ENCODE measurements at places on chromosomes 7 and 10.

- DNase-seq, result no peak
Measured at GRCh38 chr10:71308985-71309384, 10.1 kb upstream of the SLC29A3 start.

GRCh38 chr10:21368022-21368582, 157.4 kb downstream of the SKIDA1 start:
- no peak for DNase-seq

DNA sequence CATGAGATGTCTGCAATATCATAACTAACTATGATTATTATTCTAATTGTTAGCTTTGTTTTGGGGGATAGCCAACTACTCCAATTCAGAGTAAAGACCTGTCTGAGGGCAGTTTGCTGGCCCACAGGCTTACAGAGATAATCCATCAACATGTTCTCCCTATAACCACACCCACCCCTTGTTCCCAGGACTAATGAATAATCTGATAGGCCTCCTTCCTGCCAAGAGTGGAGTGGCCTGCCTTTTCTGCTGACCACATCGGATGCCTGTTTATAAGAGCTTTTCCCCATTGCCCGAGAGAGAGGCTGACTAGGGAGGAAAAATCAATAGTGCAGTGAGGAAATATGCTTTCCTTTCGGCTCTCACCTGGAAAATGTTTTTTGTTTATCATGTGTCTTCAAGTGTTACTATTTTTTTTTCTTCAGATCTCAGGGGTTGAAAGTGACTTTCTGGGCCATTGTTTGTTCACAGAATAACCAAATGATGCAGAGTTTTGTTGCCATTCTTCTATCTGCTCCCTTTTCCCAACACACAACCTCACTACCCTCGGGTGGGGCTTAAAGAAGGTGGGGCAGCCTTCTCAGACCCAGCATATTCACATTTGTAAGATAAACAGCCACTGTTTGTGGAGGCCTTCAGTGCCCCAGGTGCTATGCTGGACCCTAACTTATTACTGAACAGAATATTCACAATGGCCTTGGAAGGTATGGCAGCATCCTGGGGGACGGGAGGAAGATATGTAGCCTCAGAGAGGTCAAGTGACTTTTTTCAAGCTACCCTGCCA, 38.4 kb downstream of the PLPP4 start:
- DNase-seq, result no peak

- DNase-seq, result no peak
Measured at GRCh38 chr7:21261627-21262594, 166.0 kb upstream of the SP4 start.

DNA sequence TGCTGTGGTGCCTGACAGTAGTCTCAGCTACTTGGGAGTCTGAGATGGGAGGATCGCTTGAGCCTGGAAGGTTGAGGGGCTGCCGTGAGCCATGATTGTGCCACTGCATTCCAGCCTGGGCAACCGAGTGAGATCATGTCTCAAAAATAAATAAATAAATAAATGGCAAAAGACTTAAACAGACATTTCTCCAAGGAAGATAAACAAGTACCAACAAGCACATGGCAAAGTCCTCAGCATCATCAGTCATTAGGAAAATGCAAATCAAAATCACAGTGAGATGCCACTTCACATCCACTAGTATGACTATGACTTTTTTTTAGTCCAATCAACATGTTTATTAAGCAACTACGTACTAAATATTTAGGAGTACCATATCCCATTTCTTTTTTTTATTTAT, 21.3 kb upstream of the KPNA7 start:
- DNase-seq, result no peak

DNA sequence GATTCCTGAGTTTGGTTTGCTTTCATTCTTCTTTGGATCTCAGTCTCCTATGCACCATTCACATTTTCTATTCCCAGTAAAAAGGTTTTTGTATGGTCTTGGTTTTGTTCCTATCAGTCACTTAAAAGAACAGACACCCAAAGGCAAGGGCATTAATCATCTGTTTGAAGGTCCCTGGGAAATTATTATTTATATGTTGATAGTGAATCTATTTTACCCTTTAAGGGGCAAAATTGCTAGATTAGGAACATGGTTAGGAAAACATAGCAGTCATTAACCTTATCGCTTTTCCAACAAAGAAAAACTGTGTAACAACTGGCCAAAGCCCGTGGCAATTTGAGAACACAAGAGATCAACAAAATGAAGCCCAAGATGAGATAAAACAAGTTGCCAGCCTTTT, 1146.6 kb upstream of the C7orf33 start:
- no peak for DNase-seq

GRCh38 chr10:117631276-117632145, 89.0 kb downstream of the EMX2 start:
- no peak for DNase-seq

DNA sequence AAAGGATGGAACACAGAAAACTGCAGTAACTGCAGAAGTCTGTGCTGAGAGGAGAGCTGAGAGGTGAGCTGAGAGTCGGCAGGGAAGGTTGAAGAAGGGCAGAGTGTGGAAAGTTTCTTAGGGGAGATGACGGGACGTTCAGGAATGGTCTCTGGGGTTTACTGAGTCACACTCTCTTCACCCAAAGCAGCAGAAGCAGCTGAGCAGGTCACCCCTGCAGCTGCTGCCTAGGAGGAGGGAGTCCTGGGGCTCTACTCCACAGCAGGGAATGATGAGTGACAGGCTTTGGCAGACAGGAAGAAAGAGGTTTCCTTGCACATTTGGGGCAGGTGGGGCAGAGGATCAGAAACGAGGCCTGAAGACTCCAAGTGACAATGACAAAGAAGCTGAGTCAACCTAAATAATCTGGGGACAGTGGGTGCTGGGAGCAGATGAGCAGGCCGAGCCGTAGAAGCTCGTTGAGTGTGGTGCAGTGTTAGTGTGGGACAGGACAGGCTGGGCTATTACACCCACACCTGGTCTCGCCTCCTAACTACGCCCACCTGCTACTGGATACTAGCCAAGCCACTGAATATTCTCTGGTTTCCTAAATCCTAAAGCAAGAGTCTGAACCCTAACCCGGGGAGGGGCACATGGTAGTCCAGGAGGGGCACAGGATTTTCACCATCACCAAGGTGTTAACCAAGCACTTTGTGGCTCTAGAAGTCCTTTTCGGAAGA, 24.9 kb downstream of the BEND7 start:
- no peak for DNase-seq

GRCh38 chr10:79298403-79299244, 48.6 kb upstream of the PPIF start:
- DNase-seq, result no peak

DNA sequence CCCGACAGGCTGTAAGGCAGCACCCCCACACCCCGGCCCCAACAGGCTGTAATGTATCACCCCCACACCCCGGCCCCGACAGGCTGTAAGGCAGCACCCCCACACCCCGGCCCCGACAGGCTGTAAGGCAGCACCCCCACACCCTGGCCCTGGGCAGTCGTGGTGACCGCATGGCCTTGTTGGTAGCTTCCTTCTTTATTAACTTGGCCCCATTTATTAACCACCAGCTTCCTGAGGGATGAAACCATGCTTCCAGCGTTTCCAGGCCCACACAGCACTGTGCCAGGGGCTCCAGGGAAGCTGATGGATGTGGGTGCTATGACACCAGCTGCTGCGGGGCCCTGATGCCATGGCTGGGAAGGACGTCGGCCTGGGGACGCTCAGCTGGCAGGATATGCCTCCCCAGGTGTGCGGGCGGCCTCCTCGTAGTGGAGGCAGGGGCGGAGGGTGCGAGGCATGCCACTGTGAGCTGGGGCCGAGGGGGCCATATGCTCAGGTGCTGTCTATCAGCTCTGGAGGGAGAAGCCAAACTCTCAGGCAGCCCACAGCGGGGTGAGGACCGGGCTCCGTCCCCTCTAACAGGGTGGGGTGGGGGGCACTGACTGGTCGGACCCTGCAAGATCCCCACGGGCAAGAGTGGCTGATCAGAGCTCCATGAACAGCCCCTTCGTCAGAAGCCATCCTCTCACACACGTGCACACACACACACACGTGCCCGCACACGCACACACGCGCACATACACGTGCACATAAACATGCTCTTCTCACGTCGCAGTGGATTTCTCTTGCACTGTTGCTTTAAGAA, 311.0 kb downstream of the PTPRN2 start:
- DNase-seq, result no peak

DNA sequence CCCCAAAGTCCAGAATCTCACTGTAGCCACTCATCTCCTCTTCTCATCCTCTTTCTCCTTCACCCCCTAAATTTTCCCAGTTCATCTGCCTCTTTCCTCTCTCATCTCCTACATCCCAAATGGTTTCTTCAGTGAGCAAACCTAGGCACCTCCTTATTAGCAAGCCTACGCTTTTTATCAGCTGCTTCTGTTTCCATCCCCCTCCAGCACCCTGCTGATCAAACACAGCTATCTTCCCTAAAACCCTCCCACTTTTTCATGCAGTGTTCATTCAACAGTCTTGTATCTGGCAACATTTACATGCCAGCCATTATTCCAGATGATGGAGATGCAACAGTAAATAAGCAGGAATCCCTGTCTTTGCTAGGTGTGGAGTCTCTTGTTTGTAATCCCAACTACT, 3.3 kb upstream of the ABRAXAS2 start:
- DNase-seq, result no peak

DNA sequence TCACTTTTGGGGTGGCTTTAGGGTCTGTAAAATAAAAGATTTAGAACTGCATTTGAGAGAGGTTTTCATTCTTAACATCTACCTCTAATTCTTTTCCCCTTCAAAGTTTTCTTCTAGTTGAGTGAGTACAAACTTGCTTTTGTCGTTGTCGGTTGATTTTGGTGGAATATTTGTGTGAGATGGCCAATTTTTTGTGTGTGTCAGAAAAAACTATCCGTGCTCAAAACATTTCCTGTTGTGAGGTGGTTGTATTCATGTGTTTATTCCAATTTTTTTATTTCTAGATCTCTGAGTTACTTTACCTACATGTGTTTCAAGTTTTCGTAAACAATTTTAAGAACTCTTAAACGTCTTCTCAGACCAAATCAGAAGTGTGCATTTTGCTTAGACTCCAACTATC, 1.6 kb downstream of the AHR start:
- DNase-seq, result no peak

GRCh38 chr10:95133016-95133752, 60.9 kb upstream of the ACSM6 start:
- DNase-seq, result no peak

DNA sequence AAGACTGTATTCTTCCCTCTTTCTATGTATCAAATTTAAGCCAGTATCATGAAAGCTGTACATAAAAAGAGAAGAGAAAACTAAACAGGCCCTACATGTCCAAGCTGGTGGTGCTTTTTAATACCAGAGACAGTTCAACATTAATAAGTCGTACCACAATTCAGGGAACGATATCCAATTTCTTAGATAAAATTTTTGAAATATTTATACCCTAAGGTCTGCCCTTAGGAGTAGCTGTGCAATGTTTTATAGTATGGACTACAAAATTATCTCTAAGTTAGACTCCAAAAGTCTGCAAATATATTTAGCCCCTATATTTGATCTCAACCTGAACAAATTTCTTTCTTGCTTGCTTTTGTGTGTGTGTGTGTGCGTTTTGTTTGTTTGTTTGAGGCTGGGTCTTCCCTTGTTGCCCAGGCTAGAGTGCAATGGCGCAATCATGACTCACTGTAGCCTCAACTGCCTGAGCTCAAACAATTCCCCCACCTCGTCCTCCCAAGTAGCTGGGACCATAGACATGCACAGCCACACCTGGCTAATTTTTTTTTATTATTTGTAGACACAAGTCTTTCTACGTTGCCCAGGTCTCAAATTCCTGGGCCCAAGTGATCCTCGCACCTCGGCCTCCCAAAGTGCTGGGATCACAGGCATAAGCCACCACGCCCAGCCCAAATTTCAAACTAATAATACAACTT, 13.2 kb downstream of the ARHGAP19 start:
- no peak for DNase-seq

GRCh38 chr10:11367505-11367904, 243.9 kb downstream of the USP6NL start:
- DNase-seq, result no peak

DNA sequence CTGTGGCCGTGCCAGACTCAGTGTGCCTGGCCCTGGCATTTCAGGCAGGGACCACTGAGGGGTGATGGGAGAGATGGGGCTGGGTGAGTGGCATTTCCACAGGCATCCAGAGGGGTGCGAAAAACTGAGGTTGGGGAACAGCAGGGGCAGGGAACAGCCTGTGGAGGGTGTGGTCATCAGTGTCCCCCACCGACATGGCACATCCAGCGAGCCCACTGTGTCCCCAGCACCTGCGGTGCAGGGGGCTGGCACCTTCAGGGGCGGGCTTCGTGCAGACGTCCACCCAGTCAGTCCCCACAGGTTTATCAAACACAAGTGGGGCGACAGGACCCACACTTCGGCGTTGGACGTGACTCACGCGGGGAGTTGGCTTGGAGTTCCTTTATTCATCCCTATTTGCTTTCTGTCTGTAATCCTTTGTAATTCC, 14.8 kb downstream of the CUX1 start:
- no peak for DNase-seq

DNA sequence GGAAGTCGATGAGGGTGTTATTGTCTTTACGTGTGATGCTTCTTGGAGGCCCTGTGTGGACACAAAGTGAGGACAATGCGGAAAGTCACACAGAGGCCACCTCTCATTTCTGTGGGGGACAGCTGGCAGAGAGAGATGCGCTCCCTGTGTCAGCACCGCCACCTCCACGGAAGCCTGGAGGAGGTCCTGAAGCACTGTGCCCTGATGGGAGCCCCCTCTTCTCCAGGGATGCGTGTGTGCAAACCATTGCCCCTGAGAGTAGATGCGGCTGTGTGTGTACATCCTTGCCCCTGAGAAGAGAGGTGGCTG, 2.0 kb downstream of the PTPRE start:
- DNase-seq, result no peak

GRCh38 chr10:86868353-86868752, 89.1 kb downstream of the MMRN2 start:
- DNase-seq, result no peak

DNA sequence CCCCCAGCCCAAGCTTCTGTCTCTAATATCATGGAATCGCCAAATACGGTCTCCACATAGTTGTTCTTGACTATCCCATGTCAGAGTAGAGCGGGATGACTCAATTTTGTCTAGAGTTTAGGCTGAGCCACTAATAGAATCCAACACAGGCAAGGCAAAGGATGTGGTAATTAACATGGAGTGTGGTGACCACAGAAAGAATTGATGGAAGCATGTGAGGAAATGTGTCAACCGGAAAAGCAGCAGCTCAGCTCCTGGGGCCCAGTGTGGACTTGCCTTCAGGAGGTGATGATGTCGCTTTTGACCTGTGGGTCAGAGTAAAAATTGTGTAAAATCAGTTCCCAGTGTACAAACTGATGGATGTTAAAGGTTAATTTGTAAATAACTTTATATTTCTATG, 139.3 kb upstream of the KLF6 start:
- DNase-seq, result no peak

- no peak for DNase-seq
Measured at GRCh38 chr7:135414850-135415439, 95.0 kb downstream of the CNOT4 start.

- no peak for DNase-seq
Measured at GRCh38 chr7:4043988-4044387, 638.1 kb upstream of the FOXK1 start.

- DNase-seq, result no peak
Measured at GRCh38 chr10:128461991-128462390, 335.8 kb upstream of the MKI67 start.
